Activated CD4-positive, alpha-beta T cell treated with anti-CD3 and anti-CD28 coated beads for 36 hours (primary cell): ENCODE measurements at places on chromosomes 3 and 15. TPM values are rescaled to one million over a fixed set of nuclear protein-coding genes. Genes with fewer than 3 reads are reported as not detected.

Gene NEK10
- 0.57 TPM for total RNA-seq

- H3K27ac ChIP-seq = no peak overlapping the region
- no peak overlapping the region for H3K4me3 ChIP-seq
- peaks cover 29% of the 10 kb centered on the region for H3K4me1 ChIP-seq
- no peak for DNase-seq
Measured at GRCh38 chr3:52303811-52304210, 12.3 kb upstream of the DNAH1 start.

DNA sequence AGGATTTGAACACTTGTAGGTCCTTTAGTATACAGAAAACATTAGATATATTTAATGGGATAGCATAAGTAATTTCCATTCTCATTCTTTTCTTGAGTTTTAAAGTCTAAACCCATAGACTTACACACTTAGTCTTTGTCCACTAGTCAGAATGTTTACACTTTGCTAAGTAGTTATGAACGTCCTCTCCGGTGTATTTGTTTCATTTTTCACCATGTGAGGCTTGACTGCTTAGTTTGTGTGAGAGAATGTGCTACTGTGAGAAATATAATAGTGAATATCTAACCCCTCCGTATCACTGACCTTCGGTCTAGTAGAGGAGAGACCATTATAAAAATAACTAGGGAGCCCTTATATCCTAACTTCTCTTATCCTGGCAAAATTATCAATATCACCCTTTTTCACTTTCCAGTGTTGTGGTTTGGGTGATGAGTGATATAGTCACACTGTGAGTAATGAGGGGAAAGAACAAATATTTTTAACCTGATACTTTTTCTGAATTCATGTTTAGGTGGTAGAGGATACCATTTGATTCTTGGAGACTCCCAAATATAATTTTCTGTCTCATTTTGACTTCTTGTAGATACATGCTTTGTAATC lies 122.4 kb downstream of the UBE2E2 start:
- H3K4me1 ChIP-seq = peaks cover 22% of the 10 kb centered on the region
- H3K27me3 ChIP-seq = no peaks in the 10 kb centered on the region
- H3K36me3 ChIP-seq = peaks cover 6% of the 10 kb centered on the region
- H3K27ac ChIP-seq = no peak overlapping the region
- H3K4me3 ChIP-seq = no peak overlapping the region

- H3K4me3 ChIP-seq = no peak overlapping the region
- peaks cover 14% of the 10 kb centered on the region for H3K27me3 ChIP-seq
- no peak overlapping the region for H3K27ac ChIP-seq
- DNase-seq = no peak
- no peaks in the 10 kb centered on the region for H3K4me1 ChIP-seq
Measured at GRCh38 chr15:48091522-48091921, 29.3 kb upstream of the SLC24A5 start.

- no peak overlapping the region for H3K4me3 ChIP-seq
- H3K36me3 ChIP-seq = peaks cover 4% of the 10 kb centered on the region
- H3K27me3 ChIP-seq = no peaks in the 10 kb centered on the region
- H3K27ac ChIP-seq = peak overlapping the region; percentile 13
- peaks cover 86% of the 10 kb centered on the region for H3K4me1 ChIP-seq
Measured at GRCh38 chr15:40051616-40052415, 12.8 kb upstream of the SRP14 start.

- DNase-seq = no peak
- no peaks in the 10 kb centered on the region for H3K27me3 ChIP-seq
- H3K27ac ChIP-seq = no peak overlapping the region
Measured at GRCh38 chr15:73295630-73296286, 73.0 kb downstream of the HCN4 start.

Gene GOLGA6L10
- 1.6 TPM for total RNA-seq

DNA sequence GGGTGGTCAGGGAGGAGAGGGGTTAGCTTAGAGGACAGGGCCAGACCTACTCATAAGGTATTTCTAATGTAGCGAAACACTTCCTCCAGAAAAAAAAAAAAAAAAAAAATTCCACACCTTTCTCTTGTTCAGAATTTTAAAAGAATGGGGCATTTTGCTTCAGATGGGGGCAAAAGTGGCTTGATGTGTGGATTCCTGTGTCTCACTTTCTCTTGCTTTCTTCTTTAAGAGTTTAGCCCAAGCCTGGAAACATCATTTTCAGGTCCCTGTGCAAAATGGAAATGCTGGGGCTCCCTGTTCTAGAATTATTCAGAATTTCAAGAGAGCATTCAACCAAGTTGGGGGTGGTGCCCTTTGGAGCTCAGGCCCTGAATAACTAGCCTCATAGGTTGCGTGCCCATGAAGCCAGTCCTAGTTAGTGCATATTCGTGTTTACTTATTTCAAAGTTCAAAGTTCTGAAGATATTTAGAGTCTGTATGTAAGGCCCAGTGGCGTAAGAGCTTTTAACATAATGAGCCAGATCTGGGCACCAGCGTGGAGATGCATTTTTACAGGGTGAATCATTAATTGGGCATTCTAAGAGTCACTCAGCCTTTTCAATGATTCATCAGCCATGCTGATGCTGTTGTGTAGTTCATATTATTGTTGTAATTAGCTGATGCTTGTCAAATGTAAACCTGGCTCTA lies 104.5 kb downstream of the RPLP1 start:
- H3K27ac ChIP-seq = no peak overlapping the region
- H3K4me3 ChIP-seq = no peak overlapping the region
- no peaks in the 10 kb centered on the region for H3K36me3 ChIP-seq
- no peaks in the 10 kb centered on the region for H3K27me3 ChIP-seq

DNA sequence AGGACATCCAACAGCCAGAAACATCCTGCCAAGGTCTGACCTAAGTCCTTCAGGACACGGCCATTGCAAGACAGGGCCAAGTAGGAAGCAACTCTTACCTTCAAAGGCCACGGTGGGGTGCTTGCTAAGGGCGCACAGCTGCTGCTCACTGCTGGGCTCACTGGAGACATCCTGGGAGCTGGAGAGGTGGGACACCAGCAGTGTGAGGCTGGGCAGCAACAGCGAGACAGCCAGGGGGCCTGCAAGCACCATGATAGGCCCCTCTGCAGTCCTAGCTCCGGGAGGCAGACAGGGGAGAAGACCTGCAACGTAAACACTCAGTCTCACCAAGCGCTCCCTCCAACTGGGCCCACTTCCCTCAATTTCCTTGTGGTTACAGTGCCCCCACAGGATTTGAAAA lies 79.2 kb downstream of the SEMA5B start:
- H3K27ac ChIP-seq = no peak overlapping the region
- no peak overlapping the region for H3K4me3 ChIP-seq
- H3K4me1 ChIP-seq = no peaks in the 10 kb centered on the region
- no peak for DNase-seq
